ENCODE measurements at places on chromosomes 2 and 18.

DNA sequence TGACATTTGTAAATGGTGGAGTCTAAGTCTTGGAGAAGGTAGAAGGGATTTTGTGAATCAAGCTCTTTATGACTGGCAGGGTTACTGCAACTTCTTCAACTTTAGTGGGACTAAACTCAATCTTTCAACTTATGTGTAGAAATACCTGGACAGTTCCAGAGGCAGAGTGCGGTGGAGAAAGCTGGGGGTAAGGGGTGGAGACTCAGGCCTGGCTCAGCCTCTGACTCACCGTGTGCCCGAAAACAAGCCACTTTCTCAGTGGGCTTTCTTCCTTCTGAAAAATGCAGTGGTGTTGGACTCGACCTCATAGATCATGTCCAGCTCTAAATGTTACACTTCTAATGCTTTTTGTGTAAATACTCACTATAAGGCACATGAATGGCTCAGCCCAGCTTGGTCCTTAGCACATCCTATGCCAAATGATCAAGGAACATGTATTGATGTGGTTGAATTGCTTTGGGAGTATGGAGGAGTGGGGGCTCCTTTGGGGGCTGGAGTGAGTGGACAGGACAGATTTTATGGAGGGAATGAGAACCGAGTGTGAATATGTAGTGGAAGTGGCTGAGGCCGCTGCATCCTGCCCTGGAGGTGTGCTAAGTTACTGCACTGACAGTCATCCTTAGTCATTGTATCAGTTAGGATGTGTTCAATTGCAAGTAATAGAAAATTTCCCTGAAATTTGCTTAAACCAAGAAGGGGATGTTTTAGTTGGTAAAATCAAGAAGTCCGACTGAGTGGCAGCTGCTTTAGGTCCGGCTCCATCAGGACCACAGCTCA lies 32.2 kb upstream of the IGFBP5 start:
- no peak for DNase-seq

DNA sequence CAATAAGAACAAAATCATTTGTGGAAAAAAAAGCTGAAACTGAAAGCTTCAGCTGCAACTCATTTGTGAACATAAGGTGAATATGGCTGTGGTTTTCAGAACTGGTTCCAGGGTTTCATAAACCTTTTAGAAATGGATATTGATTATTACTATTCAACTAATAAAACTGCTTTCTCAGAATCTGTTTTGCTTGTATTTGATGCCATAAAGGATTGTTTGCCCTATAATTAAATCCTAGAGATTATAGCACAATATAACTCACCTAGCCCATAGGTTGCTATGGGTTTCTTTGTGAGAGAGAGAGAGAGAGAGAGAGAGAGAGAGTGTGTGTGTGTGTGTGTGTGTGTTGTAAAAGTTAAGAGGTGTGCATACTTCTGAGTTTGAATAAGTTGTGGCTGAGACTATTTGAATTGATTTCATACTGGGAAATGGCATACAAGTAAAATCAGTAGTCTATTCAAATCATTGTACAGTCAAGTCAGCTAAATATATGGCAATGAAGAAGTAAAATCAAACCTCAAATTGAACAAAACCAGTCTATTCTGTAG lies 339.2 kb downstream of the ARHGAP15 start:
- DNase-seq: no peak

DNA sequence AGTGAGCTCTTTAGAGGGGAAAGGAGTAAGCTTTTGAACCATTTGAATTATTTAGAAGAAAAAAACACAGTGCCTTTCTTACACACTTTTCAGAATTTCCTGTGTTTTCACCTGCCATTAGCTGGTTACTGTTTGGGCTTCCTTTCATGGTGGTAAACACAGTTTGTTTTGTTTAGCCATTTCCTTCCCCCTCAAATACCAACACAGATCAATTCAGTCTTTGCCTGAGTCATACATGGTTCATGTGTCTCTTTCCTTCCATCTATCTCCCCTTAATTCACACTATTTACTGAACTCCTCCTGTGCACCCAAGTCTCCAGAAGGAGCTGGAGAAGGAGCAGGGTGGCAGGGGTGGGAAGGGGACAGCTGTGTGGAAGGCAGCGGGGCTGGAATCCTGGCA lies 45.0 kb downstream of the TCF7L1 start:
- no peak for DNase-seq

- DNase-seq: no peak
Measured at GRCh38 chr2:152446213-152446612, 111.2 kb downstream of the FMNL2 start.

- no peak for DNase-seq
Measured at GRCh38 chr18:36775396-36775795, 53.4 kb downstream of the TPGS2 start.

DNA sequence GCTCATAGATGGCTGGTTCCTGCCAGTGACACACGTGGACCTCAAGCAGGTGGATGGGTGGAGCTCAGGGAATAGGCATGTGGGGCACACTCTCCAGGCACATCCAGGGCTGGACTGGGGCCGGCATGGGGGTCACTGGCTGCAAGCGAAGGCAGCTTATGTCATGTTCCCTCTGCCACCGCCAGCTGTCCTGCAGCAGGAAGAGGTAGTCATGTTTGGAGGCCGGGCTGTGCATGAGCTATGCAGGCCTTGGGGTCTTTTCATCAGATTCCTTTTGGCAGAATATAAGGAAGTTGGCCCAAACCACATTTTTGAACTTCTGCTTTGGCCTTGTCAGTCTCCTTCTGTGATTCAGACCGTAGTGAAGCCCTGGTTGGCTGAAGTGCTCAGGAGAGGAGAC lies 61.5 kb downstream of the AGAP1 start:
- peak; percentile 12 for DNase-seq

DNA sequence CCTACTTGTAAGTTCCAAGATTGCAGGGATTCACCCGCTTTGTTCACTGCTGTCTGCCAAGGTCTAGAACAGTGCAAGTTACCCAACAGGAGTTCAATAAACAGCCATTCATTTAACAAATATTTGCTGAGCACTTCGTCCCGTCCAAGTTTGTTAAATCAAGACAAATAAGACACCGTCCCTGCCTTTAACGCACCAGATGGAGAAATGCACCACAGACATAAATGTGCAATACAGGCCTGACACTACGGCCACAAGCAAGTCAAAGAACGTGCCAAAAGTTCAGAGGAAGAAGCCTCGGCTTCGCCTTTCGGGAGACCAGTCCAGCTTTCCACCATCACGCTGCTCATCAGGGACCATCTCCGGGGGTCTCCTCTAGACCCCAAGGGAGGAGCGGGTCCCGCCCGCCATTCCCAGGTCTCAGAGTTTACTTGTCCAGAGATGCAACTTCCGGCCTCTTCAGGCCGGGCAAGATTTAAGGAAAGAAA lies 429 bp downstream of the C2orf76 start:
- DNase-seq: no peak

GRCh38 chr18:69282371-69282770 lies 118.3 kb upstream of the DOK6 start:
- DNase-seq: no peak

GRCh38 chr2:45769056-45769455 lies 117.6 kb downstream of the PRKCE start:
- no peak for DNase-seq

DNA sequence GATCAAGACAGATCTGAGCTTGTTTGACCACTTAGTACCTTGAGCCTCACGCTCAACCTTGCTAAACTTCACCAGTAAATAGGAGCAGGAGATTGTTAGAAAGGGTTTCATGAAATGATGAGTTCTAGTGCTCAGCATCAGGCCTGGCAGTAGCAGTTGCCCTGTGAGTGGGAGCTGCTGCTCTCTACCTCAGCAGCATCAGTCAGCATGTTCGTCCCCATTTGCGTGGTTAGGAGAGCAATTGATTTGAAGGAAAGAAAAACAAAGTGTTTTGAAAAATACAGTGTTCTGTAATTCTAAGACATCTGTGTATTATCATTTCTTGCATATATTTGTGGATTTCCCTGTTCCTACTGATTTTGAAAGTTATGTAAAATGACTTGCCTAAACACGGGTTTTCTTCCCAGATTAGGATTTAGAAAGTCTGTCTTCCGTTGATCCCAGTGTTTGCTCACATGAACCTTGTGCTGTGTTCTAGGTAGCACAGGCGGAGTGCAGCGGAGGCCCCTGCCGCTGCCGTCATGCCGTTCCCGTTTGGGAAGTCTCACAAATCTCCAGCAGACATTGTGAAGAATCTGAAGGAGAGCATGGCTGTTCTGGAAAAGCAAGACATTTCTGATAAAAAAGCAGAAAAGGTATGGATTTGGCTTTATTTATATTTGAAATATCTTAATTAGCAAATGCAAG lies 47.0 kb downstream of the CAB39 start:
- DNase-seq: no peak

- no peak for DNase-seq
Measured at GRCh38 chr2:203326356-203326755, 1.8 kb upstream of the ABI2 start.

- DNase-seq: no peak
Measured at GRCh38 chr2:12231288-12231687, 484.9 kb downstream of the LPIN1 start.

DNA sequence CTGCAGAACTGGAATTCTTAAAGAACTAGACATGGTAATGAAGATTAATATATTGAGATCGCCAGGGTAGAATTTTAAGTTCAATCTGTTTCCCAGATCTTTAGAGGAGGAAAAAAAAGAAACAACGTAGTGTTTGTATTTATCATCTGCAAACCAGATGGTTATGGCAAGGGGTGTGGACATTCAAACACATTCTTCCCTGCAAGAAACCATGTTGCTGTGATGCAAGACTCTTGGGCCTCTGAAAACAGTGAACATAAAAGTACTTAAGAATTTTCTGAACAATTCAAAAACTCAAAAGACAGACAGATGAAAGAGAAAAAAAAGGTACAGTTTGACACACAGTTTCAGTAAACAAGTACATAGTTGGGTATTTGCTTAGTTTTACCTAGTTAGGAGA lies 35.6 kb downstream of the COL5A2 start:
- DNase-seq: no peak

DNA sequence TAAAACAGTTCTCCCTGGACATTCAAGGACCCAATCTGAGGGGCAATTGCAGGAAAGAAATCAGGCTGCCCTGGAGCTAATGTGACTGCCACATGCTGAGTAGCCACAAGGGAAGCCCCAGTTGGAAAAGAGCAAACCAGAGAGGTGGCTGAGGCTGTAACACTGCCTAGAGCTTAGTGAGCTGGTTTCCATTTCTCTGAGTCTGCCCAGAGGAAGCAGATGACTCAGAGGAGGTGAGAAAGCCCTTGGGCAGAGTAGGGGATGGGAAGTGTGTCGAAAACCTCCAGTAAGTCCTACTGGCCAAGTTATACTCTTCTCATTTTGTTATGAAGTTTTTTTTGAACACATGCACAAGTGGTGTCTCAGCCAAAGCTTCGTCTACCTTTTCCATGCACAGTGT lies 753.0 kb downstream of the CNTNAP5 start:
- no peak for DNase-seq

- no peak for DNase-seq
Measured at GRCh38 chr18:13279181-13280069, 60.9 kb downstream of the LDLRAD4 start.

DNA sequence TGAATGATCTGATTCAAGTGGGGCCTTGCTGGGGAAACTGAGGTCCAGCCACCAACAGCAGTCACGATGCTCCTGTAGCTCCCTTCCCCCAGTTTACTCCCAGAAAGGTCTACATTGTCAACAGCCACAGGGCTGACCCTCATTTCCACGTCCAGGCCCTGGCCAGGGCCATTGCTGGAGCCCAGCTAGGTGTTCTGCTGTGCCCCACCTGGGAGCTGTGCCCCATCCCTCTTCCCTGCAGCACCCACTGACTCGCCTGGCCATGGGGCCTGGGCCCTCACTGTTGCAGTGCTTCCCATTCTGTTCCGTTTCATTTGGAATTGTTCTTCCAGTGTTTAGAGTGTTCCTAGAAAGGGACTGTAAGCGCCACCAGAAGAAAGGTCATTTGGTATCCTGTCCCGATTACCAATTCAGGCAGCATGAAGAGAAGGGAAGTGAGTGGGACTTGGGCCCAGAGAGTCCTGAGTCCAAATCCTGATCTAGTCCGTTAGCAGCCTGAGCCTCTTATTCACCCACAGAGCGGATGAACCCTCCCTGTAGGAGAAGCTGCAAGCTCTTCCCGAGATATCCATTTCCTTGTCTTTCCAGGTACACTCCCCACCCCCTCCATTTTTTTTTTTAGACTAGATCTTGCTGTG lies 73.1 kb upstream of the HPCAL1 start:
- DNase-seq: no peak

GRCh38 chr2:173136067-173136466 lies 60.4 kb downstream of the MAP3K20 start:
- no peak for DNase-seq

DNA sequence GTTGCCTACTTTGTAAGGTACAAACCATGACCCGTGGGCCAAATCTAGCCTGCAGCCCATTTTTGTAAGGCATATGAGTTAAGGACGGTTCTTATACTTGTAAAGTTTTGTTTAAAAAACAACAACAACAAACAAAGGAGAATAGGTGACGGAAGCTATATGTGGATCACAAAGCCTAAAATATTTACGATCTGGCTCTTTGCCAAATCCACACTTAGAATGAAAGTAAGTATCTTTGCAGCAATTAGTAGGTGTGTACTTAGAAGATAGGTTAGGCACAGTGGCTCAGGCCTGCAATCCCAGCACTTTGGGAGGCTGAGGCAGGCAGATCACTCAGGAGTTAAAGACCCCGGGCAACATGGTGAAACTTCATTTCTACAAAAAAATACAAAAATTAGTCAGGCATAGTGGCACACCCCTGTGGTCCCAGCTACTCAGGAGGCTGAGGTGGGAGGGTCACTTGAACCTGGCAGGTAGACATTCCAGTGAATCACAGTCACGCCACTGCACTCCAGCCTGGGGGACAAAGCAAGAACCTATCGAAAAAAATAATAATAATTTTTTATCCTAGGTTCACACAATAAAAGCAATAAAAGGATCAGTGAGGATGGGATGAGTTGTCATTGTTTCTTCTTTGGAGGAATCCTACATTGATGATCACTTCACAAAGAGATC lies 57.8 kb upstream of the CTAGE1 start:
- DNase-seq: no peak

DNA sequence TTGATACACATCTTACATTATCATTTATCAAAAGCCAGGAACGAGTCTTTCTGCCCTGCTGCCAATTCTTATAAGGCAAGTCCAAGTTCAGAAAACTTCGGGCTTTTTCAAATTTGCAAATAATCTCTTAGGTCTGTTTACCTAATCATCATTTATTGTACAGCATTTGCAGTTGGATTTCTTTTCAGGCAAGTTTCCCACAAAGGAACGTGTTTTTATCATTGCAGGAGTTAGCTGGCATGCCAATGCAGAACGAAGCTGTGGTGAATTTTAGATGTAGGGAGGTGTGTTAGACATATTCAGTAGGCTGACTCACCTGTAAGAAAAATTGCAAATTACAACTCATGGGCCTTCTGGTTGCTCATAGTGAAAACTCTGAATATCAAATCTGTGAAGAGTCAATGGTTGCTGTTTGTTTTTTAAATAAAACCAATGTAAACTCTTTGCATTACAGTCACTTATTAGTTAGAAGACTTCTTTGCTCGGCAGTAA lies 209.6 kb downstream of the SRBD1 start:
- no peak for DNase-seq

DNA sequence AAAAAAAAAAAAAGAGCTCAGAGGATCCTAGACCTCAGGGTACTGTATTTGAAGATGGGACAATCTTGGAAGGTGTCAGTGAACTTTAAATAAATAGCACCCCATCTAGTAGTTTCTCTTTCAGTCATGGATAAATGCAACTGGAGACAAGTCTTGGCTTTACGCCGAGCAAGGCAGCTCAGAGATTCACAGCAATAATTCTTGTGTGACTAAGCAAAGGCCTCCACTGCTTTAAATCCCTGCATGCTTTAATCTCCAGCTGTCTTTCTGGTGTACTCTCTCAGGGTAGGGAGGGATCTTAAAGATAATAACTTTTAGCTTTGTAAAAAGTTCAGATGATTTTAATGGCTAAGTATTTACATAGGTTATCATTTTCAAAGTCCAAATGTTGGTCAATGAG lies 36.3 kb downstream of the NRXN1 start:
- DNase-seq: no peak
